OCI-LY7 (cell line): ENCODE measurements at places on chromosomes 7 and 10. TPM values are rescaled to one million over a fixed set of nuclear protein-coding genes. Genes with fewer than 3 reads are reported as not detected.

DNA sequence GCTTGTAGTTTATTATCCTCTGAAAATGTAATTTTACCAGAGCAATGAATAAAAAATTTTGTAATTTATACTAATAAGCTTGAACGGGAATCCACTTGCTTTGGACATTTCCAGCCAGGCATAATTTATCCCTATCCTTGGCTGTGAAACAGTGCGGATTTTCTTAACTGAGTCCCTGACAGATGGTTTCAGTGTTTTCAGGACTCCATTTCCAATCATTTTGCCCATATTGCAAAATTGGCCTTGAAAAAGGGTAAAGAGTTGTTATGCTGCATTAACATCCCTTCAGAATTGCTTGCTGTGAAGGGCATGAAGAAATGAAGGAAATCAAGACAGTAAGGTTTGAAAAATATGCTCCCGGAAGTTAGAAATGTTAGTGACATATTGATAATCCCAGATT, 57.7 kb downstream of the NXPH1 start:
- no peak for DNase-seq

DNA sequence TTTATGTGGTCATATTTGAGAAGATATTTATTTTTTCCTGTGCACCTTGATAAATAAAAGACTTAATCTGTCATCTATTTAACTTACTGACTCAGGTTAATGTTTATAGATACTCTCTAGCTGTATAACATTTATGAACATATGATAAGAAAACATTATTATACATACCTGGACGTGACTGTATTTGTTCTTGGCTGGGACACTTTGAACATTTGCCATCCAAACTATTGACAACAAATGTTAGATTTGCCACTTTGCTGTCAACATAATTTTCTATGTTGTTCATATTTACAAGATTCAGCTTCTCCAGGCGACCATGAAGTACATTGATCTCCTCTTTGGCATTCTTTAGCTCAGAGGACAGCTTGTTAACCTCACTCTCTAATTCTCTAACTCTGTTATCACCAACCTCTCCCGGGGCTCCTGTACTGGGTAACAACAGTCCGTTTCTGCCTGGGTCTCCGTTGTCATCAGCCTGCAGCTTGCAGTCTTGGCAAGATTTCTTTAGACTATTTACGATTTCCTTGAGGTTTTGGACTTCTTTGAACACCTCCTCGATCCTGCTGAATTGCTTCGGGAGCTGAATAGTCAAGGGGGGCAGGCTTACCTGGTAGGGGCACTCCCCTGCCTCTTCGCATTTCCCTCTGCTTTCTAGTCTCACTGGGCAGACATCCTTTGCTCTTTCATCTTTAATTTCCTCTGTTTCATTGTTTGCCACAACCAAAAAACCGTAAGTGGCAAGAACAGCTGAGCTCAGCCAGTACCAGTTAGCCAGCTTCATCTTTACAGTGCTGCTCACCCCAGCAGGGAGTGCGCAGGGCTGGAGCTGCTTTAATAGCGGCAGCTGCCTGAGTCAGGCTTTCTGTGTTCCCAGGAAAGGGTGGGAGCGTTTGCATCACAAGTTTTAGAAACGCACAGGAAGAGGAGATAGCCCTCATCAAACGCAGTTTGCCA, at the start of gene FGL2:
Gene FGL2, minus strand, starts transcription at position 807 of the 954 bp plus-strand sequence. Its CDS starts 26 bp downstream, at position 781.
- peak; percentile 32 for DNase-seq

- DNase-seq: no peak
Observed at GRCh38 chr10:34298346-34298818, 516.7 kb downstream of the PARD3 start.

DNA sequence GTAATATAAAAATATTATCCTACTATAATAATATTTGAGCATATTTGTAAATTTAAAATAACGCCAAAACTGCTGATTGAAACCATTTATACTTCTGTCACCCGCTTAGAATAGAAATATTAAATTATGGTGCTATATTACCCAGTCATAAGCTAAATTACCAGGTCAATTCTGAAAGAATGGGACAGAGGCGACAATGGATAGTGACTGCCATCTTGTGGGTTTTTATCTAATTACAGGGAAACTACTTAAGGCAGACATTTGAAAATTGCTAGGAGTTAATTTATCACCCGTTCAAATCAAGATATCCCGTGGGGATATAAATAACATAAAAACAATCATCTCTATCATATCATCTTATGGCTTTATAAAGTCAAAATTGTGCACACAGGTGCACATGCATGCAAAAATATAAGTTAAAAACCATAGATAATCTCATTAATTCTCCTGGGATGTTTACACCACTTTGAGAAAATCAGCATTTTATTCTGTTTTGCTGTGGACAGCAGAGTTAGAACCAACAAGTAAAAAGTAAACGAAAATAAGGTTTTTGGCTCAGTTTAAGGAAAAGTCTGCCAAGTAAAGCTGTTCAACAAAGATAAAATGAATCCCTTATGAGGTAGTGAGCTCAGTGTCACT, 41.3 kb upstream of the HPSE2 start:
- DNase-seq: peak; percentile 34

DNA sequence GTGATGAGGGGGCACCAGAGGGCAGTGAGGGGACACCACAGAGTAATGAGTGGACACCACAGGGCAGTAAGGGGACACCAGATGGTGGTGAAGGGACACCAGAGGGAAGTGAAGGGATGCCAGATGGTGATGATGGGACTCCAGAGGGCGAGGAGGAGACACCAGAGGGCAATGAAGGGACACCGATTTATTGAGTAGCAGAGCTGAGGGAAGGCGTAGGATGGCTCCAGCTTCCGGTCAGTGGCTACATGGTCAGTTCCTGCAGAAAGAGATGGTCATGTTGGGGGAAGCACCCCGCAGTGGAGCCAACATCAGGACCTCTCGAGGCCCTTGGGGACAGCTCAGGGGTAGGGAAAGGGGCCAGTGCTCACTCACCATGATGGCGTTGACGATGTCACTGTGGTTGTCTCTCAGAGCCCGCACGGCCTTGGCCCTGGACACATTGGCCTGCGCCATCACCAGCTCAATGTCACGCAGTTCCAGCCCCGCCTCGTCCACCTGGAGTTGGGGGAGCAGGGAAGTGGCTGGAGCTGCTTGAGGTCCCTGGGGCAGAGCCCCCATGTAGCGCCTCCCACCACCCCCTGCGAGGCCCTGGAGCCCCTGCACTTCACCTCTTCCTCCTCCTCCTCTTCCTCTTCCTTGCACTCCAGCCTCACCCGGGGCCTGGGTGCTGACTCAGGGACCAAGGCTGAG, 8.4 kb downstream of the NACAD start:
- no peak for DNase-seq

DNA sequence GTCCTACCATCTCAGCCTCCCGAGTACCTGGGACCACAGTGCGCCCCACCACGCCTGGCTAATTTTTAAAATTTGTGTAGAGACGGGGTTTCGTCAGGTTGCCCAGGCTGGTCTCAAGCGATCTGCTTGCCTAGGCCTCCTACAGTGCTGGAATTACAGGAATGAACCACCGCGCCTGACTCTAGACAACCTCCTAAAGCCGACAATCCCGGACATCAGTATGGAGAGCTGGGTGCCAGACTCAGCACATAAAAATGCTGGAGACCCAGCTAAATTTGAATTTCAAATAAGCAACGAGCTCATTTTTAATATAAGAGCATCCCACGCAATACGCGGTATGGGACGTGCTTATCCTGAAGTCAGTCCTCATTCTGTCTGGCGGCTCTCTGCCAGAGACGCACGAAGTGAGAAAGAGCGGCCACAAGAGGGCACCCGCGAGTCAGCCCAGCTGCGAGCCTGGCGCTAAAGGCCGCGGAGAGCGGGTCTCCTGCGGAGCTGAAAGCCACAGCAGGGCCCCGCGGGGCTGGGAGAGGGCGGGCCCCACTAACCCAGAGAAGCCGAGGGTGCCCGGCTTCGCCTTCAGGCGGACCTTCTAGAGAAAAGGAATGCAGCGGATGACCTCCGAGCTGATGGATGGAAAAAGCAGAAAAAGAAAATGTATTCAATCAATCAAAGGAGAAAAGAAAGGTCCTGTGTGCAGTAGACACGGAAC, 7.0 kb downstream of the CALY start:
- DNase-seq: peak; percentile 88

DNA sequence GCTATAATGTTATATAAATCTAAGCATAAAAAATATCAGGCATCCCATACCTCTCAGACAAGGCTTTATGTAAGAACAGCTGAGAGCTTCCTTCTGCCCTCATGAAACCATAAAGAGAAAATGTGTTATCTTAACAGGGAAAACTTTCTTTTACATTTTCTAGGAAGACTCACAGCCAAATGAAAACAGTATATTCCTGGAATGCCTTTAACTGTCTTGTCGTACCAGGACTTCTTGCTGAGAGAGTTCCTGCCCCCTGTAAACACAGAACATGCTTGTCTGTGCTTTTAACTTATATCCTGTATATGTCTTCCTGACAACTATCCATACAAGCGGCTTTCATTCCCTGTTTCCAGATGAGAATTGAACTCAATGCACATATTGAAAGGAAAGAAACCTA, 64.8 kb upstream of the AHR start:
- no peak for DNase-seq

DNA sequence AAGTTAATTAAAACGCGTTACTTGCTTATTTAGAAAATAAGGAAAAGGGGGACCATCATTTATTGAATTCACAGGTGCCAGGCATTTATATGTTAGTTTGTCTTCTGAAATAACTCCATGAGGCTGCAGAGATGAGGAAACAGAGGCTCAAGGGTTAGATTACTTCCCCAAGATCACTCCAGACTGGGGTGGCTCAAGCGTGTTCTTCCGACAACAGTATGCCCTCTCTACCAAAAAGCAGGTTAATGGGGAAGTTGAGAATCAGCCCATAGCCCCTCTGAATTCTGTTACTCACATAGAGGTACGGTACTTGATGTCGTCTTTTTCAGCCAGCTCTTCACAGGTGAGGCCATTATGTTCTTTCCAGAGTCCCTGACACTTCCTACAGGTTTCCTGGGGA, 129.3 kb downstream of the RNF216 start:
- no peak for DNase-seq

Gene IFT22
- total RNA-seq: 13.2 and 14.1 TPM in 2 replicates

Gene BICC1
- not detected in 2 replicates for total RNA-seq

Gene SCIN
- total RNA-seq: not detected in 2 replicates

Gene GALNT17
- not detected in 2 replicates for total RNA-seq

Gene PRR15
- total RNA-seq: not detected in 2 replicates

Gene VSTM2A
- not detected in 2 replicates for total RNA-seq
